ENCODE measurements at places on chromosomes 3 and 15.

DNA sequence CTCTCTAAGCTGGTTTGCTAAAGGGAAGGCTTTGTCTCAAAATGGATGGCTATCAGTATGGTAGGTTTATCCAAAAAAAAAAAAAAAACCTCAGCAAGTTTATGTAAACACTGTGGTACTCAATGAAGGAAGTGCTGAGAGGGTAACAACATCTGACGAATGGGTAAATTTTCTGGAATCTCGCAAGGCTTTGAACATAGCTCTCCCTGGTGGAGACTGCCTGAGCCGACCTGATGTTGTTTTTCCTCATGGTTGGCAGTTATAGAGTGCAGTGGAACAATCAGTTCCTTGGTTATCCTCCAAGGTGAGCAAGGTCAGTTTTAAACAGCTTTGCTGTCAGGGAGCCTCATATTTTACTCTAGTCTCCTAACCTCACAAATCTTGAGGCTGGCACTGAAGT is 94.6 kb downstream of the ZPLD1 start:
- peak; percentile 69 for DNase-seq

DNA sequence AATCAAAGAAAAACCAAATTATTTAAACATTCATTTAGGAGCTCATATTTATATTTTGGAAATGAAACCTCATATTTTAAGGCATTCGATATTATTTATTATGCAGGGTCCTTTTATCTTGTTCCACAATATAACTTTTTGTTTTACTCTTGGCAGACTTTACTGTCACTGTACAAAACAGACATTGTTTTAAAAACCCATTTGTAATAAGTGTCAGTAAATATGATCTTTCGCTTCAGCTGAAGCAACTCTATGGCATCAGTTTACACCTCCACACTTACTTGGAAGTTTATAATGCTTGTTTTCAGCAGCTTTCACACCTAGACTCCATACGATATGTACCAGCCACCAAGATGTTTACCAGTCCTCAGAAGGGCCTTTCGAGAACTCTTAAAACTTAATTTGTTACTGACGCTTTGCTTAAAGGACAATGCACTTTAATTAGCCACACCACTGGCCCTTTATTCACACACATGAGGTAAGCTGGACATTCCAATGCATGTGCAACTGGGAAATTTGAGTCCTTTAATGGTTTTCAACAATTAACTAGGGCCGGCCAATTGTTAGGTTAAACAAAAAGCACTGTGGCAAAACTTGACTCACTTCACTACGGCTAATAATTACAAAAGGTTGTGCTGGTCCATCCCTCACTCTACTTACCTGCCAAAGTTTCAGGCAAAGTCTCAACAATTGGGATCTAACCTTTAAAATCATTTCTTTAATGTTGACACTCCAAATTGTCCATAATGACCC is 16.7 kb downstream of the WWTR1 start:
- no peak for DNase-seq

- DNase-seq = peak; percentile 48
Observed at GRCh38 chr3:195907934-195908693, at the start of gene TNK2. TNK2 (minus strand) TSS chr3:195908551; CDS start chr3:195888588, 19,963 bp downstream.

DNA sequence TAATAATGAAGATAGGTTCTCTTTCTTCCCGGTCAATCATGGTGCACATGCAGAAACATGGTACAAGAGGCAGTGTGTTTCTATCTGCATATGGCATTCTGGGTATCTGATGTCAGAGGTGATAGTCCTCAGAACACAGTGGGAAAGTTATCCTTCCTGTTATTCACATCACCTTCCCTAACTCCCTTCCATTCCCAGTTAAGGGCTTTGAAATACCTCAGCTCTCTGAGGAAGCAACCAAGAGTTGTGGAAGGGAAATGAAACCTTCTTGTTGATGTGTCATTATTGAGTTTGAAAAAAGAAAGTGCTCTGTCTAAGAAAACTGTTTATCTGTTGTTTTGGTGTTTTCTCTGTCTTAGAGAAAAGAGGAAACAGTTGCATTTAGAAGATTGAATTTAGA is 21.9 kb upstream of the P2RY13 start:
- peak; percentile 8 for DNase-seq

DNA sequence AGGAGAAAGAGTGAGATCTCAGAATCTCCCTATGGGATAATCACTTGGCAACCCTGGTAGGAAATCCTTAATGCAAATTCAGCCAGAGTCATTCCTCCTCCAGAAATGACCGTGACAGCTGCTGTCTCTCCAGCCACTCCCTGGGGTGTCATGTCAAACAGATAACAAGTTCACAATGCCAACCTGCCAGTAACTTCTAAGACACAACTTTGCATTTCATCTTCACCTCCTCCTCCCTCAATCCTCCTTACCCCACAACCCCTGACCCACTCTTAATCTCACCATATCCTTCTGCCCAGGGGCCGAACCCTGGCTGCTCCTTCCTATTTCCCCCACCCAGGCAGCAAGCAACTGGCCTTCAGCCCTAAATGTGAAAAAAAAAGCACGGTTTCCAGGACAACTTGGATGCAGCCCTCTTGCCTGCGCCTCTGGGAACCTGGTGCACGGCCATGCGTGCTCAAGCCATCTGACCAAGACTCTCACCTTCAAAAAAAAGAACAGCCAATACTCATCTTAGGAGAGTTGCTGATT is 166.0 kb downstream of the NTRK3 start:
- no peak for DNase-seq

DNA sequence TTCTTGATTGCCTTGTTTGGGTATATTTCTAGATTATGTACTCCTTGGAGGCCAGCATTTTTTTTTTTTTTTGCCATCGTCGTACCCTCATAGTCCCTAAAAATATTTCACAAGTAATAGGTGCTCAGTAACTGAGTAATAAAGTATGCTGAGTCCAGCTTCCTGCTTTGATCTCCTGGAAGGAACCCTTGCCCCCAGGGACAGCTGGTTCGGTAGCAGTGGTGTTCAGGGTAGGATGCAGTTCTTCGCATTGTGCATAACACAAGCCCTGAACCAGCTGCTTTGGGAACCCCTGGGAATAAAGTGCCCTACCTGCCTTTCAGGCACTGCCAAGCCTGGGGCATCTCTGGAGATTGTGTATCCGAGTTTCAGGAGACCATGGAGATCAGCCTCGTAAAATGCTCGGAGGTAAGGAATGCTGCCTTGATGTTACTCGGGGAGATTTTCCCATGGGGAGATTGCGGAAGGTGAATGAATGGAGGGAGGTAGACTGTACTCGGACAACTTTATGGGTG is 7.6 kb downstream of the MYZAP start:
- peak; percentile 5 for DNase-seq

DNA sequence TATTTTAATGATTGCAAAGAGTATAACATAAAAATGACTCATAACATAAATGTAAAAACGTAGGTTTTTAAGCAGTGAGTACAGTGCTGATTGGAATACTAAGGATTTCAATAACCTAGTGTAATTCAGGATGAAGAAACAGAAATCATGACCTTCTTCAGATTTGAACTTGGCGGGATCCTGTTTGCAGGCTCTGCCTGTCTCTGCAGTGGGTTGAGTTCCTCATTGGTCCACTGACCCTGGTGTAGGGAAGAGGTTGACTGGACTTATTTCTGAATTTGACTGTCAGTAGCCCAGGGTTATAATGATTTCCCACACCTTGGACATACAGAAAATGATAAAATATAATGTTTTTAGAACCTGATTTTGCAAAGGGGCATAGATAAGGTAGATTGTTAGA is 171.7 kb downstream of the FNDC3B start:
- no peak for DNase-seq

All from GM23338 (cell line).